ENCODE measurements at places on chromosomes 16 and 17.

DNA sequence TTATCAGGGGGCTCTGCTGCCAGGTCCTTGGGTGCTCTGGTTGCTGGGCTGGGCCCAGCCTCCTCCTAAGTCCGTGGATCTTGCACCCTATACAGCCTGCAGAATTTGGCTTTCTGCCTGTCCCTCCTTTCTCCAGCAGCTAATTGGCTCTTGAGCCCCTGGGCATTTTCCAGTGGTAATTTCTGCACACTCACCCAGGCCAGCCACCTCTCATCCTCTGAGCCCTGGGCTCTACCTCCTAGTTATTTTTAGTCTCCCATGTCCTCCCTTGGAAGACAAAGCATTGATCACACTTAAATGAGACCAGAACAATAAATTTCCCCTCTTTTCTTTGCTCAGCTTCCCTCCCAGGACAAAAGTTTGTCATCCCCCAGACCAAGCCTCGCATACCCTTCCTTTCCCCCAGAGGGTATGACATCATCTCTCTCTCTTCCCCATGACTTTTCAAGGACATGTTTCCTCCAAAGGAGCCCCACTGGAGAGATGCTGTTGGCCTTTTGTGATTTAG is 38.1 kb downstream of the C17orf75 start:
- DNase-seq: no peak

DNA sequence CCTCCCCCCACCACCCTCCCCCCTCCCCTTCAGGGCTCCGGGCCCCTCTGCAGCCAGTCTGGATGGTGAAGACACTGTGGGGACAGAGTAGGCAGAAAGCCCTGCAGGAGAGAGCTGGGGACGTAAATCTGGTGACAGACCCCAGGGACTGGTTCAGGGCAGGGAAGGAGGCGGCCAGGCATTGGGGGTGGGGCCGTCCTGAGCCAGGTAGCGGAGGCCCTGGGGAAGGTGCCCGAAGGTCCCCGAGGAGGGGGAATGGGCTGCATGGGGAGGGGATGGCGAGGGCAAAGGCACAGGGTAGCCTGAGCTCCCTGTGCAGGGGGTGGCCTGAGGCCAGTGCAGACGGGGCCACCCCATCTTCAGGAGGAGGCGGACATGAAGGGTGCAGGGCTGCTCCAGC is 26.3 kb upstream of the CACNA1H start:
- no peak for DNase-seq

- no peak for DNase-seq
Measured at GRCh38 chr16:56828647-56829046, 36.4 kb upstream of the SLC12A3 start.

DNA sequence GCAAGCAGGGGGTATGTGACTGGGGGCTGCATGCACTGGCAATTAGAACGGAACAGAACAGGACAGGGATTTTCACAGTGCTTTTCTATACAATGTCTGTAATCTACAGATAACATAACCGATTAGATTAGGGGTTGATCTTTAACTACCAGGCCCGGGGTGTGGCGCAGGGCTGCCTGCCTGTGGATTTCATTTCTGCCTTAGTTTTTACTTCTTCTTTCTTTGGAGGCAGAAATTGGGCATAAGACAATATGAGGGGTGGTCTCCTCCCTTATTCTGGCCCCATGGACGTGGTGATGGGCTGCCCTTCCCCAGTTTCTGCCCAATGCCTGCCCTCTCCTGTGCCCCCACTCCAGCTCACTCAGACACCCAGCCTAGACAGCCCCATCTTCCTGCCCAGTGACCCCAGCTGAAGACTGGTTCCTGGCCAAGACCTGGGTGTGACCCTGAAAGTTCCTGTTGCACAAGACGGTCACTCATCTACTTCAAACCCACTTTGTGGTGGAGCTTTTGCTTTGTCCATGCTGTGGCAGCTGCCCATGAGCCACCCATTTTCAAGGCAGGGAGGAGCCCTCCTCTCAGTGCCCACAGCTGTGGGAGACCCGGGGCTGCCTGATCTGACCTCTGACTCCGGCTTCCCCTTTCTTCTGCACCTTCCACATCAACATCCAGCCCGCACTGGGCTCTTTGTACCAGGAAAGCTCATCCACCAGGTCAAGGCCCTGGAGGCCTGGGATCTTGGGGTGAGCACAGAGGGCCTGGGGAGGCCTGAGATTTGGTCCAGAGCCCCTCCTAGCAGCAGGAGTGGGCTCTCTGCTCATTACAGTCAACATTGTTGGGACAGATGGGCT is 18.6 kb downstream of the ALOX12B start:
- no peak for DNase-seq

DNA sequence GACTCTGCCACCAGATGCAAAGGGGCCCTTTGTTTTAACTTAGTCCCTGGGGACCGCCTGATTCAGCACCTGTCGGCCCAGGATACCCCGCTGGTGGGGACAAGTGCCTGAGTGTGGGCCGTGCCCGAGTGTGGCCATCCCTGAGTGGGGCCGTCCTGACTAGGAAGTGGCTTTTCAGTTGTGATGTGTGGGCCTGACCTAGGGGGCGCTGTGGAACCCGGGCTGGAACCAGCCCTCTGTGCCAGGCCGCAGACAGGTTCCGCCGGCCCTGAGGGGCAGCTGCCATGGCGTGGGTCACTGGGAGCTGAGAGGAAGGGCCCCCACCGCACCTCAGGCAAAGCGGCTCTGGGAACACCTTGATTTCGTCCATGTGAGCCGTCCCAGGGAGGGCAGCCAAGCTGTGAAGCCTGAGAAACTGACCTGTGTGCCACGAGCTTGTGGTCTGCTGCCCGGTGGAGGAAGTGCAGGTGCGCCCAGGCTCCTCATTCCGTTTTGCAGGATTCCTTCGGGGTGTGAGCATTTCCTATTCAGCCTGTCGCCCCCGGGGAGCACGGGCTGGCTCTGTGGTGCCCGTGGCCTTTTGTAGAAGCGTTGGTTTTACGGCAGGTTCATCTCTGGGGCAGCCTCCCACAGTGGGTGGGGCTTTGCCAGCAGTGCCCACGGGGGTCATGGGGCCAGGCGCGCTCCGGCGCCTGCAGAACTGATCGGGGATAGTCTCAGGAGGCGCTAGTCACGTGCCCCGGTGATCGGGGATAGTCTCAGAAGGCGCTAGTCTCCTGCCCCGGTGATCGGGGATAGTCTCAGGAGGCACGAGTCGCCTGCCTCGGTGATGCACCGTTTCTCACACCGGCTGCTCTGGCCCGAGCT is 5.3 kb downstream of the RPL13 start:
- DNase-seq: no peak

- DNase-seq: peak; percentile 64
Measured at GRCh38 chr17:27379888-27380533, 76.2 kb upstream of the KSR1 start.

- no peak for DNase-seq
Measured at GRCh38 chr17:67819722-67820121, 5.6 kb upstream of the BPTF start.

DNA sequence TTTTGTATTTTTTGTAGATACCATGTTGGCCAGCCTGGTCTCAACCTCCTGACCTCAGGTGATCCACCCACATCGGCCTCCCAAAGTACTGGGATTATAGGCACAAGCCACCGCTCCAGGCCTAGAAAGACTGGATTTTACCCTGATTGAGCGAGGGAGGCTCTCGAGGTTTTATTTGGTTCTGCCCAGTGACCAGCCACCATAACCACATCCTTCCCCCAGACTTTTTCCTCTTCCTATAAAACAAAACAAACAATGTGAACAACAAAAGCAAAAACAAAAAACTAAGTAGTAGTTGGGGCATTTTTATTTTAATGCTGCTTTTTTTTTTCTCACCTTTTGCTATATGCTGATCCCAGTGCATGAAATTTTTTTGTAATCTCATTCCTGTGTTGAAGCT is 509.6 kb downstream of the MAF start:
- DNase-seq: no peak

GRCh38 chr17:66395961-66396360 is 93.5 kb downstream of the PRKCA start:
- no peak for DNase-seq

DNA sequence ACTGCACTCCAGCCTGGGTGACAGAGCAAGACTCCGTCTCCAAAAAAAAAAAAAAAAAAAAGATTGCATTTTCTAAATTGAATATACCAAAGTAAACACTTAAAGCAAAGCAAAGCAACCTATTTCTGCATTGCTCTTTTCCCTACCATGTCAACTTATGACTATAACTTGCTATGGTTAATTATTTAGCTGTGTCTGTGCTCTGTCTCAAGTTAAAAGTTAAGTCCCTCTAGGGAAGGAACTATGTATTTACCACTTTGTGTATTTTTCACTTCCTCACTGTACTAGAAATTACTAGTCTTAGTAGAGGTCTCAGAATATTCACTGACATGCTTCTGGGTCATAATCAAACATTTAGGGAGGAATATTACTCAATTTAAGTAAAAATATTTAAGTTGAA is 711.7 kb upstream of the SOX9 start:
- DNase-seq: no peak

All from dermis microvascular lymphatic vessel endothelial cell (primary cell).